Progenitor cell of endocrine pancreas (in vitro differentiated cells): ENCODE measurements at places on chromosomes 1 and 21. TPM values are rescaled to one million over a fixed set of nuclear protein-coding genes. Genes with fewer than 3 reads are reported as not detected.

GRCh38 chr1:20080441-20081352 lies 10.7 kb downstream of the PLA2G5 start:
- DNase-seq, result no peak

- DNase-seq, result no peak
Observed at GRCh38 chr1:157771661-157772425, 5.1 kb downstream of the FCRL2 start.

DNA sequence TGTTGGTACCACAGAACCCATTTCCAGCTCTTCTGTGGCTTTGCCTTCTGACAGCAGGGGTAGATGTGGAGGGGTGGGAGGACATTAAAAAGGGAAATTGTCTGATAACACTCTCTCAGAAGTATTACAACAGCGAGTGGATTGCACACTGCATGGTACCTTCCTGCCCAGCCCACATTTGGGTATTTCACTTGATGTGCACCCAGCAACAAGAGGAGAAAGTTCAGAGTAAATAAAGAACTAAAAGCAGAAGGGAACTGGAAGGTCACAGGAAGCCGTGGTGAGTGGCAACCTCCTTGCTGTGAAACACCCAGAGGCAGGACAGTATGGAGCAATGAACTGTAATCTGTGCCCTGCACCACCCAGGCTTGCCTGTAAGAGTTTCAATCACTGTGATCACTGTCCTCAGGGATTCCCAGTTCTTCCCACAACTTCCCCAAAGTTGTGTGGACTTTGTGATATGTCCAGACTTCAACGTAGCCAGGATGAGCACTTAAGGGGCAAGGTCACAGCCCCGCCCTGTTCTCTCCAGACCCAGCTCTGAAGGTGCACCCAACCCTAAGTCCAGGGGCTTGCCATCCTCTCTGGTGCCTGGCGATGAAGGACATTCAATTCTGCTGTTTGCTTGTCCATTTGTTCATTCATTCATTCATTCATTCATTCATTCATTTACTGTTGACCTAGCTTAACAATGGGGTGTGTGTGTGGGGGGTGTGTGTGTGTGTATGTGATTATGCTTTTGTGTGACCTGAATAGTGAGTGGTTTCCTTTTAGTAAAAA lies 18.7 kb upstream of the F5 start:
- DNase-seq, result no peak

DNA sequence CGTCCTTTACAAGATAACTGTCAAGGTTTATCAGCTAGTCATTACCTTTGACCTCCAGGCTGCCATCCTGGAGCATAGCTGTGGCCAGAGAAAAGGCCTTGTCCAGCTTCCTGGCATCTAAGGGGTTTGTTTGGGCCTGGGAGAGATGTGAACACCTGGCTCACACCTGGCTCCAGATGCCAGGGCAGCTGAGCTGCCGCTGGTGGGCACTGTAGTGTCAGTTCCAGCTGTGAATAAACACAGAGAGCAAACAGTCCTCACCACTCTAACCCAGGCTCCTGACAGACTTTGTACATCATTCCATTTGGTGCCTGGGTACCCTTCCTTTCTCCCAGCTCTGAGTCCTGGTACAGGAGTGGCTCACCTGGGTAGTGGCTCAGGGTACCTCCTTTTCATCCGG lies 14.3 kb upstream of the KCNA10 start:
- no peak for DNase-seq

DNA sequence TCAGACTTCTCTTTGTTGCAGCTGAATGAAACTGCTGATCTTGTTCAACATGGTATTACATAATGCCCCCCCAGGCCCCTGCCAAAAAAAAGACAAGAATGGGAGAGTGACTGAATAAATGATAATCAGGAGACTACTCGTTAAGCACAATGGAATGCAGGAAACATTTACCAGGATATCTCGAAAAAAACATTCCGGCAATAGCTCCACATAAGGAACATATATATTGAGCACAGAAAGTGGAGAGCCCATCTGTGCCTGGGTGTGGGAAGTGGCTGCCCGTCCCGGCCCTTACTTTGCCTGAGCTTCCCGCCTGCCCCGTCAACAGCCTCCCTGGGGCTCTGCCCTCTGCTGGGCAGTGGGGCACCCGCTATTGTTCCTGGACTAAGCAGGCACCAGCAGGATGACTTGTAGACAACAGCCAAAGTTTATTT lies 13.3 kb downstream of the TRIM11 start:
- no peak for DNase-seq

DNA sequence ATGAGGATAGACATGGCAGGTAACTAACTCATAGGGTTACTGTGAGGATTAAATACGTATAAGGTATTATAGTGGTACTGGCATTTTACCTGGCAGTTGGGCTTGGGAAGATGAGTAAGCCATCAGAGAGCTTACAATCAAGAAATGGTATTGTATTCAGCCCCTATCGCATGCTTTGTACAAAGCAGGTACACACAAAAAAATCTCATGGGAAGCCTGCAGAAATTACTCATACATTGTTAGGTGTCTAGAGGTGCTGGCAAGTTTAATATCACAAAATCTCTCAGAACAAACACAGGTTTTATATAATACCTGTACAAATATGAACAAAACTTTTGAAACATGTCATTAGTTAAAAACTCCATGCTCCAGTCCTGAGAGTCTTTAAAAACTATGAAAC lies 71.8 kb upstream of the CNN3 start:
- DNase-seq, result no peak

- DNase-seq, result no peak
Observed at GRCh38 chr1:111876631-111877030, 112.8 kb downstream of the KCND3 start.

DNA sequence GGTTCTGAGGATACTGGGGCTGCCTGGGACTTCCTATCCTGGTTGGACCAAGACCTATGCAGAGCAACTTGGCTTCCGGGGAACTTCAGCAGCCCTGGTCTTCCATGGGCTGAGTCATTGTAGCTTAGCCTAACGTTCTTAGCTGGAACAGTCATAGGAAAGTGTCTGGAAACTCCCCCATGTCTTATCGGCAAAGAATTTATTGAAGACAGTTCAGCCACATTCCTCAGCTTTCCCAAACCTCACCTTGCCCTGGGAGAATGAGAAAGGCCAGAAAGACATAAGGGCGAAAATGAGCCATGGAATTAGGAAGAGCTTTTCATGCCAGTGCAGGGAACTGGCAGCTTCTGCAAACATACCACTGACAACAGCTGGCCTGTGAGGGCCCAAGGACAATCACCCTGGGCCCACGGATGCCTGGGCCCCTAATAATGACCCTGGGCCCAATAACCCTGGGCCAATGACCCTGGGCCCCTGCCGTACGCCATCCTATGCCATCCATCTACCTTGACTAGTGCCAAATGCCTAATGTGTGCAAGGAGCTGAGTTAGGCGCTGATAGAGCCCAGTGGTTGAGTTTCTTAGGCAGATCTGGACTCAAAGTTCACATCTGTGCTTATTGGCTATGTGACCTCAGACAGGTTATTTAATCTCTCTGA lies 114.4 kb upstream of the GADD45A start:
- no peak for DNase-seq

GRCh38 chr1:53180951-53181350 lies 15.7 kb upstream of the CPT2 start:
- DNase-seq, result no peak

DNA sequence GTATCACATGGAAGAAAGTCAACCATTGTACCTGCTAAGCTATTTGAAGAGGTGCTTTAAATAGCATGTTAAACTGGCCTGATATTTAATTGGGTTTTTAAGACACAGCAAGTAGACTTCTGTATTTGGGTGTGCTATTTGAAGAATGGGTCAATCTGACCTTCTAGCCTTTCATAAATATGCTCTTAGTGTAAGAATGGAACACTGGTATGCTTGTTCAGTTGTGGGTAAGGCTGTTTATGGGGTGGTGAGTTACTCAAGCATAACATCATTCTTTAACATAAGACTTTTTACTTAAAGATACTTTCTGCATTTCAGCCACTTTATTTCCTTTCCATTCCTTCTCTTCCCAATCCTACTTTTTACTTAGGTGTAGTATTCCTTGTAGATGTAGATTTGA lies 21.4 kb downstream of the AHCYL1 start:
- no peak for DNase-seq

- no peak for DNase-seq
Observed at GRCh38 chr1:206925106-206925736, 3.5 kb upstream of the FCMR start.

DNA sequence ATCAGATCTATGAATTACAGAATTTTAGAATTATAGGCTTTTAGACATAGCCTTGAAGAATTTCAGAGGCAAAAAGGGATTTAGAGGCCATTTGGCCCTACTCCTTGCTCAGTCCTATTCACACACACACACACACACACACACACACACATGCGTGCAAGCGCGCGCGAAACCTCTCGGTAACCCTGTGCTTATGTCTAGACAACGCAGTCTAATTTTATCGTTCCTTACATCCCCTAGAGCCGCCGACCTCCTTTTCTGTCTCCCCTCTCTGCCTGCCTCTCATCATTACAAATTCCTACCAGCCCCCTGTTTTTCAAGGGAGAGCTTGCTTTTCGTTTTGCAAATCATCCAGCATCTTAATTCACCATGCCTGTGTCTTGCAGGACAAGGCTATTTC lies 252.1 kb downstream of the FOXD2 start:
- DNase-seq, result no peak

- DNase-seq, result no peak
Observed at GRCh38 chr1:215188302-215188950, 105.9 kb downstream of the KCNK2 start.

GRCh38 chr1:2192031-2192995 lies 2.3 kb downstream of the FAAP20 start:
- no peak for DNase-seq

The IL20 gene
- total RNA-seq, result not detected in 2 replicates

The CLK2 gene
- 102 and 106 TPM in 2 replicates for total RNA-seq

The REN gene
- not detected in 2 replicates for total RNA-seq

The EEIG2 gene
- total RNA-seq, result 6.8 and 7.8 TPM in 2 replicates

The HTR6 gene
- total RNA-seq, result not detected in 2 replicates

The TTC22 gene
- total RNA-seq, result 2.4 TPM in 2 replicates

The DMRTA2 gene
- 0.20 TPM in 1 of 2 replicates, not detected in the other for total RNA-seq
